Foreskin keratinocyte (primary cell): ENCODE measurements at places on chromosomes 6 and 20. TPM values are rescaled to one million over a fixed set of nuclear protein-coding genes. Genes with fewer than 3 reads are reported as not detected.

The TINAG gene
- total RNA-seq: not detected in 2 replicates

The LGSN gene
- not detected in 2 replicates for total RNA-seq

The TGM2 gene
- total RNA-seq: 17.4 and 41.2 TPM in 2 replicates

The BEND6 gene
- total RNA-seq: 1.8 TPM in 2 replicates

The GMPR gene
- total RNA-seq: 0.32 and 0.37 TPM in 2 replicates

DNA sequence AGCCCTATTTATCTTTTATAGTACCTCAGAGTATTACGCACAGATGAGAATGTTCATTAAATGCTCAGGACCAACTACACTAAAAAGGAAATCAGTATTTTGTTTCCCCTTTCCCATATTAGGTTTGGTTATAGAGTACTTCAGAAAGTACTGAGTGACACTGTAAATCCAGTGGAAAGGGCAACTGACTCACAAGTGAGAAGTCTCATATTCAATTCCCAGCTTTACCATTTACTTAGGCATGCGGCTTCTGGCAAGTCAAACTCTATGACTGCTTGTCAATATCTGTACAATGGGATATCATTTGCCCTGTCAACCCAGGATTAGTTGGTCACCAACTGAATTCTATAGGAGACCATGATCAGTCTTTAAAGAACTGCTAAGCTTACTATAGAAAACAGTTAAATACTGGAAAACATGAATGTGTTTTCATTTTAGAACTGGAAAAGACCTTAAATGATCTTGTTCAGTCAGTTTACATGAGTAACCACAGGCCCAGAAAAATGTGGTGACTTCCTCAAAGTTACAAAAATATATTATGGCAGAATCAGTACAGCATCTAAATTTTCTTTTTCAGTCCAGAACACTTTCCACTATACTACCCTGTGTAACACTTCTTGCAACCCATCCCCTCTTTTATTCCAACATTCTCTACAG lies 3.6 kb downstream of the MAP3K7 start:
- no peak for DNase-seq

DNA sequence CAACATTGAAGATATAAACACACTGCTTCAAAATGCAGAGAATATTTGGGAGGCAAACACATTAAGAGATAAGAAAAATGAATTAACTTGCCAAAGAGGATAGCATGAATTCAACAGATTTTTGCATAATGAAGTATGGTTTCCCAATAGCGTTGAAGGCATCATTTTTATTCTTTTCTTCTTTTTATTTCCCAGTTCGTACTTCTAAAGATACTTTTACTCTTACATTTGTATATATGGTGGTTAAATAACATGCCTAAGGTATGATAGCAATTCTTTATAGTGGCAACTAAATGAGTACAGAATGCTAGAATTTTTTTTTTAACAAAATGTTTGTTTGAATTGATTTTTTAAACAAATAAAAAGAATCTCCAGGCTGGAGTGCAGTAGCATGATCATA lies 473.4 kb upstream of the MARCKS start:
- DNase-seq: no peak

GRCh38 chr6:108635505-108636226 lies 74.9 kb downstream of the FOXO3 start:
- no peak for DNase-seq

DNA sequence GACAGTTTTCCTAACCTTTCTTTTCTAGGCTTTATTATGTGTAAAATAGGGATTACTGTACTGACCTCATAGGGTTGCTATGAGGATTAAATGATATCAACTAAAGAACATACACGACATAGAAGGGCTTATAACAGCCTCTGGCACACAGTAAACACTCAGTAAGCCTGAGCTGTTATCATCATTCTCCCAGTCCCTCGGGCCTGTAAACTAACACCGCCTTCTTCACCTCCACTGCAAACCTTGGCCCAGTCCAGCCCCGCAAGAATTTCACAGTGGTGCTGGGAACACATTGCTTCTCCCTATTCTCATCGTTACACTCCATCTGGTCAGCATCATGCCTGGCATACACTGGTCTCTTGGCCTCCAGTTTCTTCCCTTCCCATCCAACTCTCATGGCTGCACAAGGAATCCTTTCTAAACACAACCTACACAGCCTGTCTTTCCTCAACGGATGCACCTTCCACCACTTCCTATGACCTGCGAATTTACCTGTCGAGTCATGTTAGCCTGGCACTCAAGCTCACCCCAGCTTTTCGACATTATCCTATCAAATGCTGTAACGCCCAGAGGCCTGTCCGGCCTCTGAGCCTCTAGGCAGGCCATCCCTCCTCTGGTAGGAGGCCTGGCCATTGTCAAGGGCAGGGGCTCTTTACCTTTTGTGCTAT lies 92.1 kb downstream of the FYN start:
- DNase-seq: peak; percentile 60

- no peak for DNase-seq
Observed at GRCh38 chr6:163474581-163474980, 60.1 kb downstream of the QKI start.

GRCh38 chr20:33732166-33732970 lies 572 bp downstream of the ZNF341 start:
- no peak for DNase-seq

DNA sequence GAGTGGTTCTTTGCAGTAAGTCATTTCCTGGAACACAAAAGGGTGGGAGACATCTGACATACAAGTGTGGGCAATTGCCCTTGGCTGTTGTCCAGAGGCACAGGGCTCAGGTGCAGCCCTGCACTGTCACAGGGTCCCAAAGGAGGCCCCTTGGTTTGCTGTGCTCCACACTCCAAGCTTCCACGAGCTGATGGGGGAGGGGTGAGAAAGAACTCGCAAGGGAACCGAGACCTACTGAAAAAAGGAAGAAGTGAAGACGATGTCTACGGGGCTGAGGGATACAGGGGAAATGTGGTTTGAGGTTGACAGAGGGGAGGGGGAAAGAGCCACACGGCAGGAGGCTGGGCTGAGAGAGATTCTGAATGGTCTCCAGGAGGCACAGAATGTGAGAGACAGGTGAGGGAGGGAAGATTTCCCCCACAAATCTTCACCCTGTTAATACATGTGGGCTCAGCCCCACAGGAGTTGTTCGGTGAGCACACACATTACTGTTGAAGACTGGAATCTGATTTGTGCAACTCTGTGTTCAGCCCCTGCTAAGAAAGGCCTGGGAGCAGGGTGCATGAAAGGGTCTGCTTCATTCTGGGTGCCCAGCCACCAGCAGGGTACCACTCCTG lies 123.4 kb downstream of the LY86 start:
- no peak for DNase-seq

DNA sequence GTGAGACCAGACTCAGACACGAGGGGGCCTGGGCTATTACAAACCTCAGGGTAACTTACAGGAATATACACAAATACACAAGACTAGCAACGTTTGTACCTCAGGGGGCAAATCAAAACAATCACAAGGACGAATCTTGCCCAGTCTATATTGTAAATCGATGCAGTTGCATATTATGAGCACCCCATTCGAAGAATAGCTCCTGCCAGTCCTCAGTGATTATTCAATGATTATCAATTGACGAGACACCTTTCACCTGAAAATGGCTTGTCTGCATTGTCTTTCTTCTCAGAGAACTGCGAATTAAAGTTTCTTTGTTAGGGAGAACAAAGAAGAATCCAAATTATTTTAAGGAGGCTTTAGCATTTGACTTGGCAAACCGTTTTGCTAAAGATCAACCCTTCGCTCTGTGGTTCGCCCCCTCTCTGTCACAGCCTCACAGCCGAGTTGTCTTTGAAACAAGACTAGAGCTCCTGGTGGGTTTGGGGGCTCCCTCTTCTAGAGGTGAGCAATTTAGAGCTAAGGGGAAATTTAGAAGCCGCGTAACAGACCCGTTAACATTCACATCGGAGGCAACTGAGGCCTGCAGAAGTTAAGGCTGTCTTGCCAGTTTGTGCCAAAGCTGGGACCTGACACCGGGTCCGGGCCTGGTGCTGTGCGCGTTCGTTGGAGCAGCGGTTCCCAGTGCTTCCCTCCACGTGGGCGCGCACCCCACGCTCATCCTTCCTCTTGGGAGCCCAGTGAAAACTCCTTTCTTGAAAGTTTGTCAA lies 24.9 kb upstream of the MAP3K7 start:
- DNase-seq: no peak

GRCh38 chr6:12509060-12509459 lies 207.5 kb upstream of the PHACTR1 start:
- no peak for DNase-seq

- no peak for DNase-seq
Observed at GRCh38 chr6:19838442-19839236, 1.5 kb downstream of the ID4 start.

- no peak for DNase-seq
Observed at GRCh38 chr20:31595654-31596411, 9.3 kb upstream of the ID1 start.

DNA sequence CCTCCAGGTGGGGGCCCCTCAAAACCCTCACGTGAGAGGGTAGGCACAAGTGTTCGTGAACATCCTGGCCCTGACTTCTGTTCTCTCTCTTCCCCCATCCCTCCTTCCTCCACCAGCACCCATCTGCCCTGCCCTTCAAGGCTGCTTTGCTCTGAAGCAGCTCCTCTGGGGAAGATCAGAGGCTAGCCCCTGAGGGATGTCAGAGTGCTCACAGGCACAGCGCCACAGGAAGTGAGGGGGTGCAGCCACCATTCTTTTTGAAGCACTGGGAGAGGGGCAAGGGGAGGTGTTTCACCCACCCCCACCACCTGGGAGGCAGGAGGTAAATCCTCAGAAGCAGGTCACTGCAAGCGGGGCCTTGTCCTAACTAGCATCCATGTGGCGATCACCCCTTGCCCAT lies 11.4 kb downstream of the MOCS1 start:
- no peak for DNase-seq

GRCh38 chr6:133099573-133099972 lies 141.6 kb upstream of the EYA4 start:
- peak; percentile 81 for DNase-seq

DNA sequence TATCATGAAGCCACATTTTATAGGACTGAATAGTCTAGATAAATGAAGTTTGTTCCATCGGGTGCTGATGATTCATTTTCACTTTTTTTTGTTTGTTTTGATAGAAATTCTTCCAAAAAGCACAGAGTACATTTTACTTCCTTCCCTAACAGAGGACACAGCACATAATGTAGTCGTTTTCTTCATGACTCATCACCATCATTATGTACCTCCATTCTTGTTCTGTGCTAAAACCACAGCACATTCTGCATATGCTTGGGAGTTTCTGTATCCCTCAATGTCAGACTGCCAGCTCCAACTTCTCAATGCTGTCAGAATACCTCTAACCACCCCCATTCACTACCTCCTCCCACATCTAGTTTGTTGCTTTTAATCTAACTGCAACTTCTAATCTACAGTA lies 1004.9 kb upstream of the ADGRB3 start:
- no peak for DNase-seq

- peak; percentile 64 for DNase-seq
Observed at GRCh38 chr6:37788259-37788658, 31.3 kb upstream of the ZFAND3 start.

DNA sequence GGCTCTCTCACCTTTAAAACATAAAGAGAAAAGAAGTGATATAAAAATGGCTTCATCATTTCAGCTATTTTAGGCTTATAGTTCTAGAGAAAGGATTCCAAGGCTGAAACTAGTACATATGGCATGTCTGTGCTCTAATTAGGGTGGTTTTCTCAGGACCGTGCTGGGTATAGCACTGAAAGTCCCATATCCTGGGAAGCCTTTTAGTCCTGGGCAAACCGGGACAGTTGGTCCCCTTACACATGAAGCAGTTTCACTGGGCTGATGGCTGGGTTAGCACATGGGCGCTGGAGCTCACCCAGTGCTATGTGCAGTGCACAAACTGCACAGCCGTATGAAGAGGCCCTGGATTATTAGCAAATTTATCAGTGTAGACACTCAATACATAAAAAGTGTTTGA lies 110.5 kb downstream of the SGK1 start:
- DNase-seq: no peak

GRCh38 chr20:14507711-14508110 lies 170.3 kb upstream of the FLRT3 start:
- no peak for DNase-seq

DNA sequence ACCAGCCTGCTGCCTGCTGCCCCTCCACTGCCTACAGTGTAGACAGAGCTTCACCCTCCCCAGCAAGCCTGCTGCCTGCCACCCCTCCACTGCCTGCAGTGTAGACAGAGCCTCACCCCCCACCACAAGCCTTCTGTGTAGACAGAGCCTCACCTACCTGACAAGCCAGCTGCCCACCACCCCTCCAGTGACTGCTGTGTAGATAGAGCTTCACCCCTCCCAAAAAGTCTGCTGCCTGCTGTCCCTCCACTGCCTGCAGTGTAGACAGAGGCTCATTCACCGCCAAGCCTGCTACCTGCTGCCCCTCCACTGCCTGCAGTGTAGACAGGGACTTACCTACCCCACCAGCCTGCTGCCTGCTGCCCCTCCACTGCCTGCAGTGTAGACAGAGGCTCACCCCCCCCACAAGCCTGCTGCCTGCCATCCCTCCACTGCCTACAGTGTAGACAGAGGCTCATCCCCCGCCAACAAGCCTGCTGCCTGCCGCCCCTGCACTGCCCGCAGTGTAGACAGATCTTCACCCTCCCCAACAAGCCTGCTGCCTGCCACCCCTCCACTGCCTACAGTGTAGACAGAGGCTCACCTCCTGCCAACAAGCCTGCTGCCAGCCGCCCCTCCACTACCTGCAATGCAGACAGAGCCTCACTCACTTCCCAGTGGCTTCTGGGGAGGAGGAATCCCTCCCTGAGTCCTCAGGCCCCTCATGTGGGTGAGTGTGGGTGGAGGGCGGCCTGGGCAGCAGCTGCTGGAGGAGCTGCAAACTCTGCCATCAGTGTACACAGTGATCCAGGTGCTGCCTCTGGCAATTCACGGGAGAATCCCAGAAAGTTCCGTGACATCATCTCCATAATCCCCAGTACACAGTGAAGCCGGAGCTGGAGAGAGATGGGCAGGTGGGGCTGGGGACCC lies 140.9 kb downstream of the DLL1 start:
- DNase-seq: no peak

DNA sequence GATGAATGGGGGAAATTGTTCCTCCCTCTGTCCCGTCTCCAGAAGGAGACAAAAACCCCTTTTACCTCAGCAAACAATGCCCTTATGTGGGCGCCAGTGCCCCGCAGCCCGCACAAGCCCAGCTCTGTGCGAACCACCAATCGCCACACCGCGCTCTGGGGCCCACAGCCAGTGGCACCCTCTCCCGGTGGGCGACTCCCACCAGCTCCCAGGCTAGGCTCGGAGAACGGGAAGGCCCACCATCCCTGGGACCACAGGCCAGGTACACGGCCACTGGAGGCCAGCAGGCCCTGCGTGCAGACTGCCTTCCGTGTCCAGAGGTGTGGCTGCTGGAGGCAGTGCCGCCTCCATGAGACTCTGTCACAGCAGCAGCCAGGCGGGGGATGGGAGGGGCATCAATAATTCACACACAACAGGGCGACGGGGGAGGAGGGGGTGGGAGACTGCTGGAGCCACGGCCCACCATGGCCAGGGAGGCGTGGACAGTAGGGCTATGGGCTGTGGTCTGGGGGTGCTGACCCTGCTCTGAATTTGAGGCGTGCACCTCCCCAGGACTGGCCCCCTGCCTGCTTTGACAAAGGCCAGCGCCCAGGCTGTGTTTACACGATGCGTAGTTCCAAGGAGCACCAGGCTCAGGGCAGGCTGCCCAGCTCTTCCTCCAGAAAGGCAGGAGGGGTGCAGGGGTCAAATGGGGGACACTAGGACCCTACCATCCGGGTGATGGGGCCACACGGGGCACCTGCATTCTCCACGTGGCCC lies 105.7 kb downstream of the ASXL1 start:
- no peak for DNase-seq
